ENCODE measurements at places on chromosomes 2 and 18.

- DNase-seq = no peak
Observed at GRCh38 chr2:218387369-218388194, 5.5 kb downstream of the SLC11A1 start.

DNA sequence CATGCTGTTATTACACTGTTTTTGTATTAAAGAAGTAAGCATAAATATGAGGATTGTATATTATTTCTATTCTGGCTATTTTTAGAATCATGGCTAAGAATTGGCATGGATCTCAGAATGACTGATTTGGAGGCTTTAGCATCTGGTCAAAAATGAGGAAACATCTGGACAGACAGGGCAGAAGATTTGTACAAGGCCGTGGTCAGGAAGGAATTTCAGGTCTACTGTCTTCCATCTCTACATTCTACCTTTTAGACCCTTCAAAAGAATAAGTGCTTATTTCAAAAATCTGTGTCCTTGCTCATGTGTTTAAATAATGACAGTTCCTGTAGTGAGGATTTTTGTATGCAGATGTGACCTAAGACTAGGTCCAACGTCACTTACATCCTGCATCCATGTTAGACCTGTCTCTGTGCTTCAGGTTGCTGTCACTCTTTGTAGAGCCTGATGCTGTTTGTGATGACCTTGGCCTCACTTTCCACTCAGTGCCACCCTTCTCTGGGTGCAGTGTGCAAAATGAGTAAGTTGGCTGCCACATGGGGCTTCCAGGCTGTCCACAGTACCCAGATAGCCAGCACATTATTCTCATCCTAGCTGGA is 54.7 kb upstream of the B3GNT2 start:
- DNase-seq = no peak

GRCh38 chr2:232477751-232478510 is 9.7 kb downstream of the ECEL1 start:
- DNase-seq = no peak

DNA sequence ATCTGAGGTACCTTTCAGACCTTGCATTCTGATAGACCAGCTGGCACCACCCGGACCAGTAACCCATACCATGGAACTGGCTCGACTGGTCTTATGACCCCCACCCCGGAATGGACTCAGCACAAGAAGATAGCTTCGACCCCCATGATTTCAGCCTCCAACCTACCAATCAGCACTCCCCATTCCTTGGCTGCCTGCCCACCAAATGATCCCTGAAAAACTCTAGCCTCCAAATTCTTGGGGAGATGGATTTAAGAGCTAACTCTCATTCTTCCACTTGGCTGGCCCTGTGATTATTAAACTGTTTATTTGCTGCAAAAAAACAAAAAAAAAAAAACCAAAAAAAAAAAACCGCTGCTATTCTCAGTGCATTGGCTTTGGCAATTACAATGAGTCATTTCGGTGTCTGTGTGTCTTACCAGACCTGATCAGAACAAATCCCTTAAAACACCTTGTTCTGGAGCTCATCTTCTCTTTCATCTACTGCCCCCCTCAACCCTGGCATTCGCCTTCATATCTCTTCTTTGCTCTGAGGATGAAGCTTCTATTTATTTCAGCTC is 60.1 kb upstream of the KIF5C start:
- DNase-seq = no peak

GRCh38 chr2:77767388-77768076 is 245.4 kb upstream of the LRRTM4 start:
- no peak for DNase-seq

- DNase-seq = no peak
Observed at GRCh38 chr2:2104331-2104730, 226.7 kb downstream of the MYT1L start.

DNA sequence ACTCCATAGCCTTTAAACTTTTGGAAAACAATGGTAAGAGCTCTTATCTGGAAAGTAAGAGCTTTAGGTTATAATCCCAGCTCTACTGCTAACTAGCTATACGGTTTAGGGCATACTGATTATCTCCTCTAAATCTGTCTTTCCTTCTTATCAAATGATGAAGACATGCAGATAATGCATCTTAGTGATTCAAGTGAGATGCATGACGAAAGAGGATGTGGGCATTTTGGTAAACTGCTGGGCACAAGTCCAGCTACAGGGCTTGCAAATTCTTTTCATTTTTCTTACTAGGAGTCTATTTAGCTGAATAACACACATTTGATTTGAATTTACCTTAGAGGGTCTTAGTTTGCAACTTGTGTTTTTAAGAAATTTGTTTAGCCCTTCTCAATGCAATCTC is 1604.8 kb upstream of the ZEB2 start:
- no peak for DNase-seq

DNA sequence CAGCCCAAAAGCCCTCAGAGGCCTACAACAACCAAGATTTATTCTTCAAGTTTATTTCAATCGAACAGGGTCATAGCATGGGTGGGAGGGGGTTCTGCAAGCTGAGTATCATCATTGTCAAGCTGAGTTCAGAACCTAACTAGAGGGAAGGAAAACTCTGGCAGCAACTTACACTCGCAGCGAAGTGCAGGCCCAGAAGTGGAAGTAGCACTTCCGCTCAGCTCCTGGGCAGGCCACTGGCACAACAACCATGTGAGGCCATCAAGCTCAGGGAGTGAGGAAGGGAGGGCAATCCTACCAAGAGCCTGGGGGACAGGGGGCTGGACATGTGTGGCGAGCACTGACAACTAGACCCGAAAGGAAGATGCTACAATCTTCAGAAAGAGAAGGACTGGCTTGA is 4.8 kb downstream of the UXS1 start:
- no peak for DNase-seq

- no peak for DNase-seq
Observed at GRCh38 chr18:46182633-46183358, 78.6 kb downstream of the HAUS1 start.

DNA sequence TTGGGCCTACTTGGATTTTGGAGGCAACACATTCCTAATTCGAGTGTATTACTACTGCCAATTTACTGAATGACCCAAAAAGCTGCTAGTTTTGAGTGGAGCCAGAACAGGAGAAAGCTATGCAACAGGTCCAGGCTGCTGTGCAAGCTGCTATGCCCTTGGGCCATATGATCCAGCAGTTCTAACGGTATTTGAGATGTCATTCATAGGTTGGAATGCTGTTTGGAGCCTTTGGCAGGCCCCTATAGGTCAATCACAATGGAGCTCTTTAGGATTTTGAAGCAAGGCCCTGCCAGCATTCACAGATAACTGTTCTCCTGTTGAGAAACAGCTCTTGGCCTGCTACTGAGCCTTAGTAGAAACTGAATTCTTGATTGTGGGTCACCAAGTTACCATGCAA is 368.7 kb downstream of the CDH19 start:
- no peak for DNase-seq

DNA sequence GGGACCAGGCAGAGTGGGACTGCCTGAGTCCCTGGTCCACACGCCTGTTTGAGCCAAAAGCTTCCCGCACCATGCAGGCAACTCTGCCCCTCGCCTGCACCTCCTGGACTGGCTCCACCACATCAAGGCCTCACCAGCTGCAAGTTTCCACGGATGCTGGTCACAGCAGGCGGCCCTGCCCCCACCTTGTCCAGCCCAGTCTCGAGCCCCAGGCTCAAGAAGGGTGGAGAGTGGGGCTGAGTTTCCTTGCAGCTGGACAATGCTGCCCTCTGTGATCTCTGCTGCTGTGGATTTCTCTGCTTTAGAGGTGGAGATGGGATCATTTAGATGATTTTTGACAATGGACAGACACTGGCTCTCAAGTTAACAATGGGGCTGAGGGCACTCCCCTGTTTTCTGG is 74.9 kb downstream of the MTCL1 start:
- no peak for DNase-seq

- no peak for DNase-seq
Observed at GRCh38 chr18:1296237-1296636, 391.6 kb downstream of the ADCYAP1 start.

DNA sequence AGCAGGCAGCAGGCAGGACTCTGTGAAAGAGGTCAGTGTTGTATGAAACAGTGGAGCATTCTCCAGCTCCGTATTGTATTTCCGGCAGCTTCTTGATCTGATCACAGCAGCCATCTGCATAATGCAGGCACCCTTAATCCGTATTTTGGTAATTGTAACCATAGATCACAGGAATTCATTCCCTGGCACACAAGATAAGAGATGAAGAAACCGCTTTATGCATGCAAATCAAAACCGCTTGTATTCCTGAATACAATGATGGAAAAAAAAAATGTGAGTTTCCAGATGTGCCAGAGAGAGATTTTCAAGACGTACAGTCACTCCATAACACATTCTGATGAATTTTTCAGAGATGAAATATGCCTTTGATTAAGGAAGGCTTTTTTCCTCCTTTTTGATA is 221.3 kb downstream of the ACKR3 start:
- no peak for DNase-seq

- no peak for DNase-seq
Observed at GRCh38 chr2:101622210-101623030, 75.1 kb upstream of the MAP4K4 start.

GRCh38 chr18:34801774-34802173 is 91.7 kb downstream of the DTNA start:
- no peak for DNase-seq

GRCh38 chr2:23871206-23871605 is 55.7 kb downstream of the ATAD2B start:
- DNase-seq = no peak

- no peak for DNase-seq
Observed at GRCh38 chr2:219536967-219537366, 6.6 kb downstream of the CHPF start.

- no peak for DNase-seq
Observed at GRCh38 chr2:109259671-109260070, 130.7 kb downstream of the SH3RF3 start.

DNA sequence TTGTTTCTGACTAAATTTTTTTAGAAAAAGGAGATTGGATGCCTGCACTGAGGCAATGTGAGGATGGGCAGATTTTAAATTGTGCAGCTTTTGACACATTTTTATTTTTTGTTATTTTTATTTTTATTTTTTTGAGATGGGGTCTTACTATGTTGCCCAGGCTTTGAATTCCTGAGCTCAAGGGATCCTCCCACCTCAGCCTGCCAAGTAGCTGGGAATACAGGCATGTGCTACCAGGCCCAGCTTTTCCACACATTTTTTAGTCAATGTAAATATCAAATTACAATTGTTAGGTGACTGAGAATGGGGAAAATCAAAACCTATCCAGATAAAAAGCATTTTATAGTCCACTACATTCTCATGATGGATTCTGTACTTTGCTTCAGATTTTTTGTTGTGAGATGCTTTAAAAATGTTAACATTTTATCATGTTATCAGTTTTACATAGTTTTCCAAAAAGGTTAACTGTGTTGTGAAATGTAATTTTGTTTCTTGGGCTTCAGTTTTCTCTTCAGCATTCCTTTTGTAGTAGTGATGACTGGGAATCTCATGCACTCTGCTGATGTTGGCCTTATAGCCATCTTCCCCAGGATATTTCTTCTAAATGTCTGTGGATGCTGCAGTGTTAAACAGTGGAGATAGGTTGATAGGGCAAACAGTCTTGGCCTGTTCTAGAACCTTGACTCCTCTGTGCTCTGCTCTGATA is 41.4 kb downstream of the PKP4 start:
- DNase-seq = no peak

- DNase-seq = no peak
Observed at GRCh38 chr2:43265001-43265400, 38.6 kb upstream of the ZFP36L2 start.
